D341Med (cell line): ENCODE measurements at places on chromosomes 13 and 19.

DNA sequence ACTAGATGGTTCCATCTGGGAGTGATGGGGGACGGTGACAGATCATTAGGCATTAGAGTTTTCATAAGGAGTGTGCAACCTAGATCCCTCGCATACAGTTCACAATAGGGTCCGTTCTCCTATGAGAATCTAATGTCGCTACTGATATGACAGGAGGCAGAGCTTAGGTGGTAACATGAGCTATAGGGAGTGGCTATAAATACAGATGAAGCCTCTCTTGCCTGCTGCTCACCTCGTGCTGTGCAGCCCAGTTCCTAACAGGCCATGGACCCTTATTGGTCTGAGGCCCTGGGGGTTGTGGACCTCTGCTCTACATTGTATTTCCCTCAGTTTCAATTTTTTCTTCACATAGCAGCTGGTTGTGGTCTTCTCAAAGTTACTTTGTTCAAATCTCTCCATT lies 56.5 kb downstream of the CDK8 start:
- no peak for DNase-seq

- DNase-seq = no peak
These were observed 82.2 kb downstream of the LACC1 start for GRCh38 chr13:43961909-43962308.

- no peak for DNase-seq
These were observed 692 bp downstream of the SULT2B1 start for GRCh38 chr19:48552406-48553322.

GRCh38 chr13:67971291-67971690 lies 741.2 kb upstream of the PCDH9 start:
- no peak for DNase-seq
